Left colon (tissue), 2 donors: ENCODE measurements at places on chromosomes 1 and 21. TPM values are rescaled to one million over a fixed set of nuclear protein-coding genes. Genes with fewer than 3 reads are reported as not detected.

Gene PADI2
- 278 TPM for total RNA-seq

Gene RGS7
- 0.11 TPM for total RNA-seq

Gene ASTN1
- 0.06 TPM for total RNA-seq

Gene FOXE3
- total RNA-seq: not detected

Gene SPRR2G
- not detected for total RNA-seq

- no peak for DNase-seq
These were observed 119.7 kb downstream of the TPTE start for GRCh38 chr21:10641107-10641506.

- DNase-seq: no peak
These were observed 660.7 kb downstream of the PTPRU start for GRCh38 chr1:29896791-29897714.

DNA sequence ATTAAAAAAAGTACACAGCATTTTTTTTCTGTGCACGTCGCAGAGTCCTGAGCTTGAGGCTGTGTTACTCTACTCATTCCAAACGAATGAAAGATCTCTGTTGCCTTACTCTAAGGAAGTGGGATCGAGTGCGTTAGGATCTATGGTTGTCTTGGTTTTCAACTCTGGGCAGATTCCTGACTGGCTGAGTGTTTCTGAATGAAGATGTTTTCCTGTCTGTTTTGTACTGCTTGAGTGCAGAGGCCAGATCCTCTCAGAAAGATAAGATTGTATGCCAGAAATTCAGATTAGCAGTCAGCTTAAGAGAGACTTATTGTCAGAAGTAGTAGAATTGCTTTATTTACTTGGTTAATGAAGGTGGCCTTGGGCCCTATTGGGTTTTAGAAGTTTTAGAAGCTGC, 14.0 kb downstream of the PLA2G2E start:
- DNase-seq: no peak

DNA sequence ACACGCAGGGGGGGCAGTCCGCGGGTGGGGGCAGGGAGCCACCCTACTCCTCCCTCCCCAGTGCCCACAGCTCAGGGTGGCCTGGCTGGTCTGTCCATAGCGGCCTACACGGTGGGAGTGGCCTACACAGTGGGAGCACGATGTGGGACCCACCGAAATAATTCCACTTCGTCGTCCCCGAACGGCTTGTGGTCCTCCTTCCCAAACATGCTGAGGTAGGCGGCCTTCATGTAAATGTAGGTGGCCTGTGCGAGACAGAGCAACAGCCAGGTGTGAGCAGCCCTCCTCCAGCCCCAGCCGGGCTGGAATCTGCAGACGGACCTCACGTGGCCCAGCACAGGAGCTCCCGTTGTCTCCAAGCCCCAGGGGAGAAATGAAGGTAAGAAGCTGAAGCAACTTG, 34.4 kb downstream of the TTC39A start:
- DNase-seq: no peak

- DNase-seq: no peak
These were observed 528.7 kb upstream of the PLXNA2 start for GRCh38 chr1:208772891-208773290.

GRCh38 chr1:10514490-10515235, 39.9 kb downstream of the PEX14 start:
- DNase-seq: no peak

GRCh38 chr1:67019600-67020136, 34.3 kb downstream of the SLC35D1 start:
- DNase-seq: no peak

DNA sequence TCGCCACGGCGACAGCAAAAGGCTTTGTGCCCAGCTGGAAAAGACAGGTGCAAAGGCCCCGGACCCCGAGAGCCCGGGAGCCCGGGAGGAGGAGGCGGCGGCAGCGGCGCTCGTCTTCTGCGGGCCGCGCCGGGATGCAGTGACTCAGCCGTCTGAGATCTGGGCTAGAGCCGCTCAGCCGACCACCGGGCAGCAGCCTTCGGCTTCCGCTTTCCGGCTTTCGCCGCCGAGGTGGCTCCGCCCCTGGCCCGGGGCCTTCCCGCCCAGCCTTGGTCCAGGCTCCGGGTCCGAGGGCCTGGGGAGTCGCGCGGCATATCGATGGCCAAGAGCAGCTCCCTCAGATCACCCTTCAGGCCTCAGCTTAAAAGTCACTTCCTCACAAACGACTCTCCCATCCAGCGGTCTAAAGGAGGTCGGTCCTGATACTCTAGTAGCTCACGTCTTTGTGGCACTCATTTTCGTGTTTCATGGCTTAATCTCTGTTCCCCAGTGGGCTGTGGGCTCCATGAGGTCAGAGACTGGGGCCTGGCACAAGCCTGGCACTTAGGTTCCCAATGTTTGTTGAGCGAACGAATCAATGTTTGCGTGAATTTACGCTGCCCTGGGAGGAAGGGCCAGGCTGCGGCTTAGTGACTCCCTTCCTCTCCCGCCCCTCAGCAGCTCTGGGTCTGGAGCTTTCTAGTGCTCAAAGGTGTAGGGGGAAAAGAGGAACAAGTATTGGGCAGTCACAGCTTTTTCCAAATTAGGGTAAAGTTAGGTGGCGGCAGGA, at the start of gene PHTF1:
Gene PHTF1 (minus strand): TSS at position 154 of the 769 bp plus-strand sequence. CDS start 783 bp downstream, outside the sequence.
- DNase-seq: peak; percentile 79

DNA sequence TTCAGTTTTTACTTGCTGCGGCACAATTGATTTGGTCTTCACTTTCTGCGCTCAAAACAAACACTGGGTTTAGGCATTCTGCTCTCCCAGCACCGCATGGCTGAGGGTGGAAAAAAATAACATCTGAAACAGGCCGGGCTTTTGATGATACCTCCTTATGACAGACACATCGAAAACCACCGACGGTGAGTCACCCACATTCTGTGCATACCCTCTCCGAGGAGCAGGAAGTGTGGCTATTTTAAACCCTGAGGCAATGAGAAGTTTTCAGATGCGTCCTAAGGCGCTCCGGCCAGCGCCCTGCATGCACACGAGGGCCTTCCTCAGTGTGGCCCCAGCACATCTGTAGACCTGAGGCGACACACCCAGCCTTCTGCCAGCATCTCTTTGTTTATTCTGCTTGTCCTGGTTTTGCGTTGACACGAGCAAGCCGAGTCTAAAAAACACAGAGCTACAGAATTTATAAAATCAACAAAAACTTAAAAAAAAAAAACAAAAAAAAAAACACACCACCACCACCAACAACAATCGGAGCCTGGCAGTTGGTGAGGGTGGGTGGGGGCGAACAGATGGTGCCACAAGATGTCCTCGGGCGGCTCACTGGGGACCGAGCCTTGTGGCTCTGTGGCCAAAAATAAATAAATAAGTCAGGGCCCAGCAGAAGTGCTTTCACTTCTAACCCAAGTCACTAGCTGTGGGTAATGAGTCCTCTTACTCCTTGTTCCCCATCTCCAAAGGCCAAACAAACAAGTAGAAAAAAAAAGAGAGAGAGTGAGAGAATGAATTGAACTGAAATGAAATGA, 162.6 kb upstream of the IRF2BP2 start:
- DNase-seq: peak; percentile 58

DNA sequence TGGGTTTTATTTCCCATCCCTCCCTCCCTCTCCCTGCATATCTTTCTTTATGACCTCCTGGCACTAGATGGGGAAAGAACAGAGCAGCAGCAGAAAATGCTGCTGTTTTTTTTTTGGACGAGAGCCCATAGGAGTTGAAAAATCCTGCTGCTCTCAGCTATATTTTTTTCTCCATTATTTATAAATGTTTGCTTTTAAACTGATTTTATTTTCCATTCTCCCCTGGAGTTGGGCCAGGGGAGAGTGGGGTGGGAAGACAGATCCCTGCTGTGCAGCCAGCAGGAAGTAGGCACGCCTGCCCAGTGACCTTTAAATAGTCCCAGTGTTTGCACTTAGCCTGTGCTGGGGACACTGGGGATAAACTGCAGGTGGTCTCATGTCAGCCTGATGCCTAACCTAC, 17.4 kb downstream of the SFT2D2 start:
- DNase-seq: no peak

DNA sequence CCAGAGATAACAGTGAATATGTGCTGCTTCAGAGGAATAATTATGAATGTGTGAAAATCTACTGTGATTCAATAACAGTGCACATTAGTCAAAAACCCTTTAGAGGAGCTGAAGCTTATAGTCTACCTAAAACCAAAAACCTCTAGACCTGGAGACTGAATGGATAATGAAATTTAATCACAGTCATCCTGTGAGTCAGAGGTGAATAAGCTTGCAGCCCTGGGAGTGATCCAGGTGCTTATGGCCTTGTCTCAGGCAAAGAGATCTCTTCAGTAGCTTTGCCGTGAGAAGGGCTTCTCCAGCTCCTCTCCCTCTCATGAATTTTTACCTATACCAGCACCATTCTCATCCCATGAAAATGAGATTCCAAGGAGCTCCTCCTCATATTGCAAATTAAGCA, 81.3 kb upstream of the RGS4 start:
- no peak for DNase-seq

- DNase-seq: peak; percentile 39
These were observed 21.4 kb downstream of the CLIC6 start for GRCh38 chr21:34690041-34690792.
